ENCODE measurements at places on chromosomes 5 and 9.

GRCh38 chr9:28136113-28136512 lies 562.8 kb upstream of the C9orf72 start:
- no peak for DNase-seq

GRCh38 chr9:126471084-126471624 lies 142.6 kb upstream of the LMX1B start:
- no peak for DNase-seq

- no peak for DNase-seq
Measured at GRCh38 chr5:68465934-68466551, 250.5 kb downstream of the PIK3R1 start.

DNA sequence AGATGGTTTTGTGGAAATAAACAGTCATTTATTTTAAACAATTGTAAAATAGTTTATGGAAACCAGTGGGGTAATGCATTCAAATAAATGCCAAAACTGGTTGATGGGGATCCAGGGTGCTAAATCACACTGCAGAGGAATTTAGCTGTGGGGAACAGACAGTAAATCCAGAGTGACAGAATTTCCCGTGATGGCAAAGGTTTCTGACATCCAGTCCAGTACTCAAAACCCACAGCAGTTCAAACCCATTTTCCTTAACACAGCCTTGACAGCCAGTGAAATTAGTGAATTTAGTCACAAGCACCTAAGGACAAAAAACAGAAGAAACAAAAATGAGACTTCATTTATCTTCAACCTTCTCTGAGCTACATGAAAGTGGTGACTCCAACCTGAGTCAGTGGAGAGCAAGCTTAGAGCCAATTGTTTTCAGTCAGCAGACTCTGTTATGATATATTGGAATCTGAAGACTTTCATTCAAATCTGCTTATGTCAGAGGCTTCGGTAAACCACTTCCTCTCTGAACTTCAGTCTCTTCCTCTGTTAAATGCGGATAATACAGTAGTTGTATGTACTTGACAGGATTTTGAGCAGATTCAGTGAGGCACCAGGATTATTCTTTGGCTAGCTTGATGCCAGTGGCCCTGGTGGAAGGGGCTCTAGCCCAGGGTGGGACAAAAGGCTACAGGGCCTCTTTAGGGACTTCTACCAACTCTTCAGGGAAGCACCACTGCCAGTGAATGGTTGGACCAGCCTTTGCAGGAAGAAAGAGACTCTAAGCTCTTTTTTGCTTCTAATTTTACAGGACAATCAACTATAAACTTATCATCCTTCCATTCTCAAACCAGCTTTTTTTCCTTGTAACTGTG lies 185.3 kb downstream of the MAPKAP1 start:
- DNase-seq: no peak

- no peak for DNase-seq
Measured at GRCh38 chr9:75788006-75788634, 102.4 kb upstream of the PCSK5 start.

DNA sequence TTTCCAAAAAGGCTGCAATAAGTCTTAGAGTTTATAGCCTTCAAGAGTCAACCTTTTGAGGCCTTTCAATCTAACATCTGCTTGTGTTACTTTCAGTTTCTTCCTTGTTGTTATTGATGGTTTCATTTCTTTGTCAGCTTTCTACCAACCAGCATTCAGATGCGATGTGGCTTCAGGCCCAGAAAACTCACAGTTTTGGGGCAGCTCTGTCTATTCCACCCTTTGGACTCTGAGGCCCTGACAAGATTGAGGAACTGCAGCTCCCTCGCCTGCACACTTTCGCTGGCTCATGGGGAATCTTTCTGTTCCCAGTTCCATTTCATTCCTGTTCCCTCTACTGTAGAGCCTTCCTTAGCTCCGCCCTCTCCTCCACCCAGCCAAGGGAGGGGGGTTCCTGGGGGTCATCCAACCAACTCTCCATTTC lies 13.3 kb upstream of the WHRN start:
- DNase-seq: no peak

Data from right renal cortex interstitium (tissue), 3 donors.